ENCODE measurements at places on chromosomes 11 and 22.
A peak's percentile ranks its signal among the peaks of the same experiment; 100 is the strongest.

DNA sequence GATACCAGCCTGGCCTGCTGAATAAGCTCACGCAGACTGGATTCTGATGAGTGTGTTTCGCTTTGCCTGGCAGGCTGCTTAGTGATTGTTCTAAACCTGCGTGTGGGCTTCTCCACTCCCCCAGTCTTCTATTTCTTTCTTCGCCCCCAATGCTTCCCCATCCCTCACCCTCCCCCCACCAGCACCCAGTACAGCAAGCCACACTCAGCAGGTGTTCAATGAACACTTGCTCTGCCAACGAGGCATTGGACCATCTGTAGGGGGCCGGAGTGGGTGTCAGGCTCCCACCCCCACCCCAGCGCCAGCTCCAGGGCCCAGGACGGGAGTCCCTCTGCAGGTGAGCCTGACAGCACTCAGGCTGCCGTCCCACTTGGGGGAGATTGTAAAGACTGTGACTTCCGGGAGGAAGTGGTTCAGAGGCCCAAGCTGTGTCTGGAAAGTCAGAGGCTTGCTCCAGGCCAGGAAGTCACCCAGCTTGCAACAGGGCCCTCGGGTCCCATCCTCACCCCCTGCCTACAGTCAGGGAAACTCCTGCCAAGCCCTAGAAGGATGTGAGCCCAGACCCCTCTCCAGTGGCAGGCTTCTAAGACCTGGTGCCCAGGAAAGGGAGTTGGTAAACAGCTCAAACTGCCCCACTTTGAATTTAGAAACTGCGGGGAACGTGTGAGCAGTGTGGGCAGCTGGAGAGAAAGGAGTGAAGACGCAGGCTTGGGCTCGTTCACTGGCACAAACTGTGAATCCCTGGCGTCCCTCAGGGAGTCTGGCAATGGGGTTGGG lies 66.3 kb upstream of the PRDM11 start:
- H3K4me3 ChIP-seq = peak overlapping the region; percentile 12
- H3K27me3 ChIP-seq = no peaks in the 10 kb centered on the region
- H3K4me1 ChIP-seq = peaks cover 53% of the 10 kb centered on the region
- peak; percentile 62 for DNase-seq

DNA sequence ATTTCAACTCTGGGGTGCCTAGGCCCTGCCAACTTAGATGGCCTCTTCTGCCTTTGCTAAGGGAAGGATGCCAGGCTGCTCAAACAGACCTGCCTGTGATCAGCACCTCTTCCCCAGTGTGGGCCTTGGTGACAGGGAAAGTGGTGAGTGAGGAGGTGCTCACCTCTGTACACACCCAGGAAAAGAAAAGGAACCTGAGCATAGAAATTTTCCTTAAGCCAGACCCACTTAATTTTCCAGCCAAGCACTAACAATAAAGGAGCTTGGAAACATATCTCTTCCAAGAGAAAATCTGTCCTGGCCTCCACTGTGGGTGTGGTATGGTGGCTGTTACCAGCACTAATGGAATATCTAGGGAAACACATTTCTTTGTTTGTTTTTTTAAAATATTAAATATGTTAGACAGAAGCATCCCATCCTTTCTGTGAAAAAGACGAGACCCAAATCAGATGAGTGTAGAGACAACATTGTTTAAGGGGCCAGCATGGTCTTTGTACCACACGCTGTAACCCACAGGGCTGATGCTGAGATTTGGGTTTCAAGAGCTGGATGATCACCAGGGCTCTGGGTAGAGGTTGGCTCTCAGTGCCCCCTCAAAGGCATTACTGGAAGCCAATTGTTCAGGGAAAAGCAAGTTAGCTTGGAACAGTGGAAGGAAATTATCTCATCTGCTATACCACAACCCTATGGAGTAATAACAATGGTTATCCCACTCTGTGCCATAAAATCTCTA lies 472.2 kb downstream of the INSC start:
- no peaks in the 10 kb centered on the region for H3K4me1 ChIP-seq
- H3K27me3 ChIP-seq = no peaks in the 10 kb centered on the region
- H3K36me3 ChIP-seq = no peaks in the 10 kb centered on the region
- no peak for DNase-seq

DNA sequence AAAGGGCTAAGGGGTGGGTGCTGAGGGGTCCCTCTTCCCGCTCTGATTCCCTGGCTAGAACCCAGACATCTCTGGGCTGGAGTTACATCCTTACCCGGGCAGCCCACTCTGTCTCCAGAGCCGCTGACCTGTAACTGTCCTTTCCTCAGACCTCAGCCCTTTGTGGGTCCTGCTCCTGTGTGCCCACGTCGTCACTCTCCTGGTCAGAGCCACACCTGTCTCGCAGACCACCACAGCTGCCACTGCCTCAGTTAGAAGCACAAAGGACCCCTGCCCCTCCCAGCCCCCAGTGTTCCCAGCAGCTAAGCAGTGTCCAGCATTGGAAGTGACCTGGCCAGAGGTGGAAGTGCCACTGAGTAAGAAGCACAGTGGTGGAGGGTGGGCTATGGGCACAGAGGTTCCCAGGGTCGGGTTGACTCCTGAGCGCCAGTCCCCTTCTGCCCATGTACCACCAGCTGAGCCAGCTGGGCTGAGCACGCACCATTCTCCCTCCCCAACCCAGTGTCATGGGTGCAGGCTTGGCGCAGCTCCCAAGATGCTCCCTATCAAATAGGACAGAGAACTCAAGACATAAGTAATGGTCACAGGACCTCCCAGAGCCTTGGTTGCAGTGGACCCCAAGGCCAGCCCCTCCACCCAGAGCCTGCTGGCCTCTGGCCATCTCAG lies 1.6 kb downstream of the IL18BP start:
- H3K4me3 ChIP-seq = no peak overlapping the region
- peaks cover 43% of the 10 kb centered on the region for H3K36me3 ChIP-seq
- no peak overlapping the region for H3K27ac ChIP-seq
- no peaks in the 10 kb centered on the region for H3K27me3 ChIP-seq
- no peak for DNase-seq

GRCh38 chr11:27166130-27166529 lies 125.5 kb downstream of the BBOX1 start:
- H3K27ac ChIP-seq = no peak overlapping the region
- no peaks in the 10 kb centered on the region for H3K27me3 ChIP-seq
- no peaks in the 10 kb centered on the region for H3K36me3 ChIP-seq
- no peak overlapping the region for H3K4me3 ChIP-seq
- no peak for DNase-seq

GRCh38 chr11:73193251-73194033 lies 24.6 kb upstream of the P2RY2 start:
- DNase-seq = no peak
- H3K4me3 ChIP-seq = no peak overlapping the region
- no peaks in the 10 kb centered on the region for H3K36me3 ChIP-seq
- no peaks in the 10 kb centered on the region for H3K4me1 ChIP-seq

- peaks cover 24% of the 10 kb centered on the region for H3K36me3 ChIP-seq
- no peaks in the 10 kb centered on the region for H3K27me3 ChIP-seq
- H3K27ac ChIP-seq = peak overlapping the region; percentile 77
- no peak for DNase-seq
Measured at GRCh38 chr11:67392183-67392715, 463 bp downstream of the RAD9A start.
